ENCODE measurements at places on chromosomes 16 and 17.

DNA sequence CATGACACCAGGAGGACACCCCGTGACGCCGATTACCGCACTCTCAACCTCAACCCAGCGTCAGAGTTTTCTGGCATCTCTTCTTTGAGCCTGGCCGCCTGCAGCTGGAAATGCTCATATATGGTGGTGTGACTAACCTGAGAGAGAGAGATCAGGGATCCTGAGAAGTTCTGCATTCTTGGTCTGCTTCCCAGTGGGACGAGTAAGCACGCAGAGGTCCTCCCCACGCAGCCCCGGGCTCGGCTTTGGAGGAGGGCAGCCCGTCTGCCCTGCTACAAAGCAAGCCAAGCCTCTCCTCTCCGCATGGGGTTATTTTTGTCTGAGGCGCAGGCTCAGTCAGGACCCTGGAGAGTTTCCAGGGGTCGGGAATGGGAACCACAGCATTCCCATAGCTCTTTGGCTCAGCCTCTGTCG is 16.5 kb downstream of the CRISPLD2 start:
- no peak for DNase-seq

- no peak for DNase-seq
These were observed 3.4 kb upstream of the NAT9 start for GRCh38 chr17:74779501-74779900.

- DNase-seq: peak; percentile 60
These were observed 58.0 kb upstream of the GSE1 start for GRCh38 chr16:85554889-85555718.

GRCh38 chr17:2867441-2868424 is 71.5 kb downstream of the RAP1GAP2 start:
- no peak for DNase-seq

- no peak for DNase-seq
These were observed 27.5 kb downstream of the TRPV2 start for GRCh38 chr17:16442594-16443510.

GRCh38 chr17:6455321-6455705 is 11.1 kb downstream of the PIMREG start:
- peak; percentile 2 for DNase-seq

DNA sequence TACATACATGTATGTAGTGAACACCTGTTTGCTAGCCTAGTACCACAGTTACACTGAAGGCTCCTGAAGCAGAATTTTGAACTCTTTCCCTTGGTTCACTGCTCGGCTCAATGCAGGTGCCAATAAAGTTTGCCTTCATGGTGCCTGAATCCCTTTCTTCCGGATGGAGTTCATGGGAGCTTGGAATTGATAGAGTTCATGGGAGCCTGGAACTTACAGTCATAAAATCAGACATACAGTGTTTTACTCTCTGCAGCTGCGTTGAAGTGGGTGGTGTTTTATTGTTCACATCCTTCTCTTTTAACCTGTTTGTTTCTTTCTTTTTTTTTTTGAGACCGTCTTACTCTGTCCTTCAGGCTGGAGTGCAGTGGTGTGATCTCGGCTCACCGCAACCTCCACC is 29.2 kb upstream of the ABR start:
- no peak for DNase-seq

DNA sequence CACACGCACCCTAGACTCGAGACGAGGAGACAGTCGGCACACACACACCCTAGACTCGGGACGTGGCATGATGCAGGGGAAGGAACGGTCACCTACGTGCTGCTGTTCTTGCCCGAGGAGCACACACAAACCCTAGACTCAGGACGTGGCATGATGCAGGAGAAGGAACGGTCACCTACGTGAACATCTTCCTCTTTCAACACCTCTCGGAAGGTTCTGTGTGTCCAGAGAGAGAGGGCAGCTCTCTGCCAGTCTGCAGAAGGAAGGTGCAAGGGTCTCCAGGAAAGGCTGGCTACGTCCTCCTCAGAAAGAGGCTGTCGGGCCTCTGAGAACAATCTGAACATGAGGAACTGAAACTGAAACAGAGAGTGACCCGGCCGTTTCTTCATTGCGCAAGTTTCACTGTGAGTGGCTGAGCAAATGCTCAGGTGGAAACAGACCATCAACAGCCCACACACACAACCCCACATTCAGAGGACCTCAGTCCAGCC is 43.4 kb downstream of the ZNF276 start:
- DNase-seq: no peak

DNA sequence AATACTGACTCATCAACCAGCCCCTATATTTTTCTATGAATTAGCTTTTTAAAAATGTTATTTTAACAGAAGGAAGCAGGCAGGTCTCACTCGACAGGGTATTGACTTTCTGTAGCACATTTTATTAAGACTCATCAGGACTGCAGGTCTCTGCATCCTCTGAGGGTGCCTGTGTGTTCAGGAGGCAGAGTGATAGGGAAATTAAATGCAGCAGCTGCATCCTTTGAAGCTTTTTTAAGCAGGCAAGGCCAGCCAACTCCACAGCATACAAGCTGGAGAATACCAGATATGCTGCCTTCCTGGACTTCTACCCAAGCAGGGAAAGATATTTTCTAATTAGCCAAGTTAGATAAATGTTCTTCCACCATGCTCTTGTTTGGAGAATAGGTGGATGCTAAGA is 124.9 kb downstream of the WSCD1 start:
- no peak for DNase-seq

DNA sequence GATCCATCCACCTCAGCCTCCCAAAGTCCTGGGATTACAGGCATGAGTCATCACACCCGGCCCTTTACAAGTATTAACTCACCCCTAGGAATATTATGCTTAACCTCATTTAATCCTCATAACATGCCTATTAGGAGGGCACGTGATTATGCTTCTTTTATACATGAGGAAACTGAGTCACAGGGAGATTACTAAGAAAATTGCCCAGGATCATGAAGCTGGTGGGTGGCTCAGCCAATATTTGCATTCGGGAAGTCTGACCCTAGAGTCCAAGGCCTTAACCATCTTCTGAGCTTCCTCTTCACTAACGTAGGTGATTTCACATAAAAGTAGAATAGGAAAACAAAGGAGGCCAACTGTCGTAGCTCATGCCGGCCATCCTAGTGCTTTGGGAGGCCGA is 19.0 kb upstream of the SNN start:
- no peak for DNase-seq

DNA sequence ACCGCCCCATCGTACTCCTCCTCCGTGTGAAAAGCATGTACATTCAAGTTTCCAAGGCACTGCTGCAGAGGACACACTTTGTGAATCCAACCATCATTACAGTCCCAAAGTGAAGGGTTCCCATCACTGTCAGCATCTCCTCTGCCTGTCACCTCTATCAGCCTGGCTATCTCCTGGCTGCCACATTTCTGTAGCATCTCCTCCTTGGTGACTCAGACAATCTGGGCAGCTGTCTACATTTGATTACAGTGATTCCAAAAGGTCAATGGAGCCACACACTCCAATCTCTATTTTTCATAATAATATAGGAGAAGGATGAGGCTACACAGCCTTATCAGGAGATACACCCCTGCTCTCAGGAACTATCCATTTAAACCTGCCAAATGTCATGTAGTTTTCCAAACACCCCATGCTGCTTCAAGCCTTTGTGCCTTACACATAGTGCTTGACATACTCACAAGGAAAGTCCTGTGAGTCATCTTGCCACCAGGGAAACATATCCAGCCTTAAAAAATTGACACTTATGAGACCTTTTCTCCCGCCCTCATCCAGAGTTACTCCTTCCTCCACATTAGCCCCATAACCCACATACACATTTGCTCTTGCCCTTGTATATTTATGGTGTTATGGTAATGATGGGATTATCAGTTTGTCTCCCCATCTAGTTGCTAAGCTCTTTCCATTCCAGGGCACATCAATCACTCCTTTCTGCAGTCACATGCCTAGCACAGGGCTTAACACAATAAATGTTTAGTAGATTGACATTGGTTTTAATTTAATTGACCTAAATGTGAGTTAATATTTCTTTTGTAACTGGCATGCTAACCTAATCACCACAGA is 250.1 kb upstream of the CDH5 start:
- no peak for DNase-seq

DNA sequence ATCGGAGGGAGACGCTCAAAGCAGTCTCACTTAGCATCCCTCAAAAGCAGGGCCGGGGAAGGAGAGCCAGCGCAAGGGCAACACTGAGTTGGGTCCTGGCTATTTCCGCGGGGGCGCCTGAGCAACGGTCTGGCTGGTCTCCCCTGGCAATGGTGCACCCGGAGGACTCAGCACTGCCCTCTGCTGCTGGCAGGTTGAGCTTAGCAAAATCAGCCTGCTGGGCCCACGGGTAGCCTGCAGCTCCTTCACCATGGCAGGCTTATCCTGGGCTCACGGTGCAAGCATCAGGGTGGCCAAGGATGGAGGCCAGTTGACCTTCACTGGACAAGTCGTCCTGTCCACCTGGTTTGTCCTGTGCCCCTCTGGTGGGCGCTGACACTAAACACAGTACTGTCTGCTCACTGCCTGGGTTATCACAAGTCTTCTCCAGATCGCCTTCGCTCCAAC is 14.4 kb upstream of the ALDH3A1 start:
- no peak for DNase-seq

DNA sequence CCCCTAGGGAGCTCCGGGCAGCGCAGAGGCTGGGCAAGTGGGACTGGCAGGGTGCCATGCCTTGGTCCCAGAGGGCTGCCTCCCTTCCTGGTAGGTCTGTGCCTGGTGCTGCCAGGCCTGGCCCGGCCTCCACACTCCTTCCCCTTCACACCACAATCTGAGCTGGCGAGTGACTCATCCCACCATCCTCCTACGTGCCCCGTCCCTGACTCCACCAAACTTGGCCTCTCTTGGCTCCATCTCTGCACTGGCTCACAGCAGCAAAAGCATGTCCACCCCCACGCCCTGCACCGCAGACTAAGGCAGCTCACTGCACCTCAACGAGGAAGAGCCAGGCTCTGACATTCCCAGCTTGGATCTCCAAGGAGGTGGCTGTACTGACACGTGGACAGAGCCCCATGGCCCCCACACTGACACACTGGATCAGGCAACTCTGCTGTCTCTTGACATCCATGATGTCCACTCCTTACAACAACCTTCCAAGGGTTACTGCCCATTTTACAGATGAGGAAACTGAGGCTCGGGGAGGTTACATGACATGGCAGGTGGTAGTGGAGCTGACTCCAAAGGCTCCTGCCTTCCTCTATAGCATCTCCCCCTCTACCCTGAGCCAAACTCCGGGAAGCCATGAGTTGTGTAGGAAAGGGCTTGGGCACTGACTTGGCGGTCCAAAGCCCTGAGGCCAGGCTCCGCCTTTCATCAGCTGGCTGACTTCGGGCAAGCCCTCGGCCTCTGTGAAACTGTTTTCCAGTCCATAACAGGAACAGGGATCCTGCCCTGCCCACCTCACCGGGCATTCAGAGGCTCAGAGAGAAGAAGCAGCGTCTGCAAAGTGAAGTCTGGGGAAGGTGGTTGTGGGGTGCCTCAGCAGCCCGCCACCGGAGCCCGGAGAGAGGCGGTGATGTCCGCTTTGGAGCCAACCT is 20.1 kb upstream of the KRT19 start:
- DNase-seq: no peak
